ENCODE measurements at places on chromosomes 16 and 17.
A peak's percentile ranks its signal among the peaks of the same experiment; 100 is the strongest.

DNA sequence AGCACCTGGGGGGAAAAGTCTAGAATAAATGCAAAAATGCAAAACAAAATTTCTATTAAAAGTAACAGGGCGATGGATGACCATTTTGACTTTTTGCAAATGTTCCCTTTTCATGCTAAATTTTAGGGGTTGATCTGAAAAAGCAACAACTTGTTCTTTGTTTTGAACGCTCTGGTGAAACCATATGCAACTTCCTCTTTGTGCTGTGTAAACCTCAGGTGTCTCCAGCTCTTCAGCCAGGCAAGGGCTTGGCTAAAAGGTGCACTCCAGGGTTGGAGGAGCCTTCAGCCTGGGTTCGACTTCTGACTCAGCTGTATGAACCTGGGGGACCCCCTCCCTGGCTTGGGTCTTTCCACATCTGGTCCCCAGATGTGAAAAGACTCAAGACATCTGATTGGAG, 9.5 kb downstream of the IRF8 start:
- H3K4me3 ChIP-seq = no peak overlapping the region
- no peaks in the 10 kb centered on the region for H3K36me3 ChIP-seq
- H3K4me1 ChIP-seq = peaks cover 6% of the 10 kb centered on the region
- H3K27me3 ChIP-seq = no peaks in the 10 kb centered on the region

DNA sequence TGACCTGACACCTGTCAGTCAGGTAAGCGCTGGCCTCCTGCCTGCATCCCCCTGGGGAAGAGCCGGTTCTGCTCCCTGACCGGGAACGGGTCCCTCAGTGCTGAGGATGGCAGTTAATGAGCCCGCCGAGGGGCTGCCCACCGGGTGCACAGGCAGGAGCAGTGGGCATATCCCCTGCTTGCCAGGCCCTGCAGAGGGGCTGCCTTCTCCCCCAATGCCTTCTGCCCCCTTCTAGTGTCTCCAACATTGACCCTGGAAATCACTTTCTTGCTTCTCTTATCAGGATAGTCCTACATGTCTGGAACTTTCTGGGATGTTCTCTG, 388.5 kb downstream of the SEC14L1 start:
- no peaks in the 10 kb centered on the region for H3K27me3 ChIP-seq
- no peaks in the 10 kb centered on the region for H3K36me3 ChIP-seq
- DNase-seq = no peak
- H3K27ac ChIP-seq = no peak overlapping the region
- no peak overlapping the region for H3K4me3 ChIP-seq

DNA sequence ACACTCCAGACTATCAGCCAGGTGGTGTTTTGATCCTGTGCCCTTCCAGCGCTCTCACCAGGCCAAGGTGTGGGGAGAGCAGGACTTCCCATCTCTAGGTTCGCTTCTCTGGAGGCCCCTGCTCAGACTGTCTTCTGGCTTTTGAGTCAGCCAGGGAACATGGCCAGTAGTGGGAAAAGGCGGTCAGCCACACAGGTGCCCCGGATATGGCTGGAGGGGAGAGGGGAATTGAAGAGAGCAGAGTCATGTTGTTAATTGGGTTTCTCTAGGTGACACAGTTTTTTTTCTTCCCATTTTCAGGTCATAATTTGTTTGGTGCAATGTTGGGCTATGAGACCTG, 1.5 kb downstream of the MINK1 start:
- H3K36me3 ChIP-seq = no peaks in the 10 kb centered on the region
- peak overlapping the region; percentile 81 for H3K4me3 ChIP-seq
- H3K4me1 ChIP-seq = peaks cover 19% of the 10 kb centered on the region
- DNase-seq = no peak
- H3K27me3 ChIP-seq = no peaks in the 10 kb centered on the region

GRCh38 chr16:24826096-24826690, 19.6 kb upstream of the SLC5A11 start:
- peaks cover 2% of the 10 kb centered on the region for H3K4me1 ChIP-seq
- H3K27ac ChIP-seq = no peak overlapping the region
- no peaks in the 10 kb centered on the region for H3K36me3 ChIP-seq
- no peaks in the 10 kb centered on the region for H3K27me3 ChIP-seq
- no peak for DNase-seq

DNA sequence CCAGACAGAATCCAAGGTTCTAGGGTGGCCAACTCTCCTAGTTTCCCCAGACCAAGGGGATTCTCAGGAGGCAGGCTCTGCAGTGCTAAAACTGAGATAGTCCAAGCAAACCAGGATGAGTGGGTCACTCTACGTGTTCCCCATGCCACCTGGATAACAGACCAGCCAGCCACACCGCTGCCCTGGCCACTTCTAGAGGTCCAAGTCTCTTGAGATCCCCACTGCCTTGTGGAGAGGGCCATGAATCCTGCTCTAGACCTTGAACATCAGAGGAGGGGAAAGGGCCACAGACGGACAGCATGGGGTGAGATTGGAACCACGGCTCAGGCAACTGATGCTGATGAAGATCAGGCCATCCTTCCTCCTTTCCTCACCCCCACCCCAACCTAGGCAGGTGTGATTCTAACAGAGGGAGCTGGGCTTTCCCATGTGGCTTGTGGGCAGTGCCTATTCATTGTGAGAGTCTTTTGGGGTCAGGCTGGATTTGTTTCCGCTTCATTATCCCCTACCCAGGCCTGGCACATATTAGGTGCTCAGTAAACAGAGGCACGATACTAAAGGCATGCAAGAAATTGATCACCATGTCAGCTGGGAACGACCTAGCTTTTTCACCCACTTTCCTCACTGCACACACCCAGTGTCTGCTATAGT, 16.8 kb upstream of the TVP23A start:
- H3K4me3 ChIP-seq = no peak overlapping the region
- H3K27me3 ChIP-seq = no peaks in the 10 kb centered on the region
- no peaks in the 10 kb centered on the region for H3K4me1 ChIP-seq
- no peak overlapping the region for H3K27ac ChIP-seq
- no peak for DNase-seq

GRCh38 chr17:64502809-64503208, 3.3 kb downstream of the DDX5 start:
- H3K36me3 ChIP-seq = no peaks in the 10 kb centered on the region
- H3K27me3 ChIP-seq = no peaks in the 10 kb centered on the region
- DNase-seq = no peak
- no peak overlapping the region for H3K27ac ChIP-seq
- no peak overlapping the region for H3K4me3 ChIP-seq
- H3K4me1 ChIP-seq = peaks cover 1% of the 10 kb centered on the region

DNA sequence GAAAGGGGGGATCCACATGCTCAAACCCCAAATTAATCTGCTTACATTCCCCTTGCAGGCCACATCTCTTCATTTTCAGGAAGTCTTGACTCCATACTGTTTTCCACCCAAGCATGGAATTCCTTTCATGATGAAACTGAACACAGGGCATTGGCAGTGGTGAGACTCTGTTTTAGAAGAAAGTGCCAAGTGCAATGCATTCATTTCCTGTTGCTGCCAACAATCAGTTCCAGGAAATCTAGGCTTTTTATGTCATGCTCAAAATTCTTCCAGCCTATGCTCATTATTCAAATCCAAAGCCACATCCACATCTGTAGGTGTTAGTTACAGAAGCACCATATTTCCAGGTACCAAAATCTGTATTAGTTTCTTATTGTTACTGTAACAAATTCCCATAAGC, 4.1 kb downstream of the CCL2 start:
- peaks cover 4% of the 10 kb centered on the region for H3K4me1 ChIP-seq
- H3K27me3 ChIP-seq = no peaks in the 10 kb centered on the region
- no peaks in the 10 kb centered on the region for H3K36me3 ChIP-seq
- no peak overlapping the region for H3K27ac ChIP-seq
- no peak overlapping the region for H3K4me3 ChIP-seq
- no peak for DNase-seq

DNA sequence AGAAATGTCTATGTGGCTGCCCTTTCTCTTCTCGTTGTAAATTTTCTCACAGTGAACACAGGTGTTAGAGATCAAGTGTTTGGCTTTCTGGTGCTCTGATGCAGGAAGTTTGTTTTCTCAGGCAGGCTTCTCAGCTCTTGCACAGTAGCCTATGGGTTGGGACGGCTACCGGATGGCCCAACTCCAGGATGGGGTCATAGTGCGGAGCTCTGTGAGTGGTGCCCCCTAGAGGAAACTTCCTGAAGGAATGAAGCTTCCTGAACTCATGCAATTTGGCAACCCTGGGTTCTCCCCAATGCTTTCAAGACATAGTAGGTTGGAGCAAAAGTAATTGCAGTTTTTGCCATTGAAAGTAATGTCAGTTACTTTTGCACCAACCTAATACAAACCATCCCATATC, 407.5 kb upstream of the HSBP1 start:
- no peaks in the 10 kb centered on the region for H3K36me3 ChIP-seq
- no peak for DNase-seq
- no peak overlapping the region for H3K27ac ChIP-seq
- H3K4me1 ChIP-seq = no peaks in the 10 kb centered on the region

GRCh38 chr17:40415390-40415789, 2.3 kb downstream of the TOP2A start:
- H3K27ac ChIP-seq = no peak overlapping the region
- no peaks in the 10 kb centered on the region for H3K27me3 ChIP-seq
- DNase-seq = no peak
- H3K4me3 ChIP-seq = no peak overlapping the region
- no peaks in the 10 kb centered on the region for H3K36me3 ChIP-seq

DNA sequence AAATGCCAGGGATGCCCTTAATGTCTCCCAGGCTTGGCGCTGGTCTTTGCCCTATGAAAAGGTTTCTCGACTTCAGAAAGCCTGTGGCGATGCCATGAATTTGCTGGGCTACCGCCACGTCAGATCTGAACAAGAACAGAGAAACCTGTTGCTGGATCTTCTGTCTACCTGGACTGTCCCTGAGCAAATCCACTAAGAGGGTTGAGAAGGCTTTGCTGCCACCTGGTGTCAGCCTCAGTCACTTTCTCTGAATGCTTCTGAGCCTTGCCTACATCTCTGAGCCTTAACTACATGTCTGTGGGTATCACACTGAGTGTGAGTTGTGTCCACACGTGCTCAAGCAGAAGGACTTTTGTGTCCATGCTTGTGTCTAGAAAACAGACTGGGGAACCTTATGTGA, 11.4 kb downstream of the CHST4 start:
- no peaks in the 10 kb centered on the region for H3K27me3 ChIP-seq
- no peak overlapping the region for H3K27ac ChIP-seq
- H3K36me3 ChIP-seq = no peaks in the 10 kb centered on the region
- H3K4me1 ChIP-seq = no peaks in the 10 kb centered on the region
- no peak overlapping the region for H3K4me3 ChIP-seq

DNA sequence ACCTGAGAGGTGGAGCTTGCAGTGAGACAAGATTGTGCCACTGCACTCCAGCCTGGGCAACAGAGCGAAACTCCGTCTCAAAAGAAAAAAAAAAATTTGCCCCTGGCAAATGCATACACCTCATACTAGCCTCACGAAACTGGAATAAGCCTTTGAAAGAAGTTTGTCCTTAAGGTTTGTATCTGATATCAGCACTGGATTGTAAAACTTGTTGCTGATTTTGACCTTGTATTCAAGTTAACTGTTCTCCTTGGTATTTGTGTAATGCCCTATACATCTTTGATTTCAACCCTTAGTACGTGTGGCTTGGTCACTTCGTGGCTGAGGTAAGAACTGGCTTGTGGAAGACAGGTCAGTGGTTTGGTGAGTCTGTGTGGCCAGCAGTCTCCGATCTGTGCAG, 6.2 kb upstream of the FLCN start:
- H3K27me3 ChIP-seq = no peaks in the 10 kb centered on the region
- H3K4me3 ChIP-seq = no peak overlapping the region
- no peaks in the 10 kb centered on the region for H3K36me3 ChIP-seq
- peaks cover under 1% of the 10 kb centered on the region for H3K4me1 ChIP-seq
- no peak for DNase-seq

DNA sequence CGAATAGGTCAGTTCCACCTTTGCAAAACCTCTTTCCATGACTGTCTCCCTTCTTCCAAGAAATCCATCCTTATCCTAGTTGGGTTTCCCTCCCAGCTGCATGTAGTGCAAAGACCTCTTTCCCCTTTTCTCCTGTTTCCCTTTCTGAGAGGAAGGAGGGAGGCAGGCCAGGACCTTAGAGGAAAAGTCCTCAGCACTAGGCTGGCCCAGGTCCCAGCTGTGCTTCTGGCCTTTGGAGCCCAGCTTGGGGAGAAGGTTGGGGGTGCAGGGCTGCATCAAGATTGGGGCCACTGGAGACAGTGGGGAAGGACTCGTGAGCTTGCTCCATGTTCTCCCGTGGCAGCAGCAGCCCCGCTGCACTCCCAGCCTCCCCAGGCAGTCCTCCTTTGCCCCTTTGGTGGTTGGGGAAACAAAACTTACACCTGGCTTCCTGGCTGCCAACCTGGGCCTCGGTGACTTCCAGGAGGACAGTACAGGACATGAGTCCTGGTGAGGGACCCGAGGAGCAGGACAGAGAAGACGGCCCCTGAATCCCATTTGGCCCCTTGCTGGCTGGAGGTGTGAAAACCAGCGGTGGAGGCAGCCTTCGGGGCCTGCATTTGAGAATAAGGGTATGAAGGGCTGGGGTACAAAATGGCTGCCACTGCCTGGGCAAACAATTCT, 481 bp downstream of the HEXIM2 start:
- peaks cover 13% of the 10 kb centered on the region for H3K4me1 ChIP-seq
- peak; percentile 66 for DNase-seq
- no peaks in the 10 kb centered on the region for H3K36me3 ChIP-seq
- peak overlapping the region; percentile 9 for H3K4me3 ChIP-seq

- no peak for DNase-seq
- H3K36me3 ChIP-seq = no peaks in the 10 kb centered on the region
- H3K27ac ChIP-seq = no peak overlapping the region
- H3K4me3 ChIP-seq = peak overlapping the region; percentile 52
- H3K4me1 ChIP-seq = peaks cover 4% of the 10 kb centered on the region
These were observed 461 bp downstream of the LRRC46 start for GRCh38 chr17:47831934-47832327.

DNA sequence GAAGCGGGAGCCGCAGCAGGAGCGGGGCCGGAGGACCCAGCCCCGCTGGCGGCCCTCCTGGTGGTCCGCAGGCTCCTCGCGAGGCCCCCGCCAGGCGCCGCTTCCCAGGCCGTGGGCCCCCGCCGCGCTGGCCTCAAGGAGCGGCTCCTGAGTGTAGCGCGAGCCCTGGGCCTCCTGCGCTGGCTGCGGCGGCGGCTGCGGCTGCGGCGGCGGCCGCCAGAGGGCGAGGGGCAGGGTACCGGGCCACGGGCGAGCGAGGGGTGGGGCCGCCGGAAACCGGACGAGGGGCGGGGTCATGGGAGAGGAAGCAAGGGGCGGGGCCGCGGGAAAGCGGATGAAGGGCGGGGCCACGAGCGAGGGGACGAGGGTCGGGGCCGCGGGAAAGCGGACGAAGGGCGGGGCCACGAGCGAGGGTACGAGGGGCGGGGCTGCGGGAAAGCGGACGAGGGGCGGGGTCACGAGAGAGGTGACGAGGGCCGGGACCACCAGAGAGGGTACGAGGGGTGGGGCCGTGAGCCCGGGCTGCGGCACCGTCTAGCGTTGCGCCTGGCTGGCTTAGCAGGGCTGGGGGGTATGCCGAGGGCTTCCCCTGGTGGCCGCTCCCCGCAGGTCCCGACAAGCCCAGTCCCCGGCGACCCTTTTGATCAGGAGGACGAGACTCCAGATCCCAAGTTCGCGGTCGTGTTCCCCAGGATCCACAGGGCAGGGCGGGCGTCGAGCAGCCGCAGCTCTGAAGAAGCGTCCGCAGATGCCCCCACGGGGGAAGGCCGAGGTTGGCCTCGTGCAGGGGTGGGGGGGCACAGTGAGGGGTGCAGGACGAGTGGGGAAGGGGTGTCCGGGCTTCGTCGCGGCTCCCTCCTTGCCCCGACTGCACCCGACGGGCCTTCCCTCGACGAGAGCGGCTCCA, 1.7 kb downstream of the MYO15B start:
- peaks cover 6% of the 10 kb centered on the region for H3K4me1 ChIP-seq
- H3K36me3 ChIP-seq = no peaks in the 10 kb centered on the region
- peak overlapping the region; percentile 93 for H3K27ac ChIP-seq
- peak overlapping the region; percentile 74 for H3K4me3 ChIP-seq
- no peaks in the 10 kb centered on the region for H3K27me3 ChIP-seq

- peak; percentile 29 for DNase-seq
- no peak overlapping the region for H3K4me3 ChIP-seq
- H3K4me1 ChIP-seq = no peaks in the 10 kb centered on the region
These were observed 155.7 kb upstream of the TNRC6C start for GRCh38 chr17:77802811-77803220.

Data from ovary (tissue), 10 donors.